ENCODE measurements at places on chromosomes 12 and 14. TPM values are rescaled to one million over a fixed set of nuclear protein-coding genes. Genes with fewer than 3 reads are reported as not detected.

DNA sequence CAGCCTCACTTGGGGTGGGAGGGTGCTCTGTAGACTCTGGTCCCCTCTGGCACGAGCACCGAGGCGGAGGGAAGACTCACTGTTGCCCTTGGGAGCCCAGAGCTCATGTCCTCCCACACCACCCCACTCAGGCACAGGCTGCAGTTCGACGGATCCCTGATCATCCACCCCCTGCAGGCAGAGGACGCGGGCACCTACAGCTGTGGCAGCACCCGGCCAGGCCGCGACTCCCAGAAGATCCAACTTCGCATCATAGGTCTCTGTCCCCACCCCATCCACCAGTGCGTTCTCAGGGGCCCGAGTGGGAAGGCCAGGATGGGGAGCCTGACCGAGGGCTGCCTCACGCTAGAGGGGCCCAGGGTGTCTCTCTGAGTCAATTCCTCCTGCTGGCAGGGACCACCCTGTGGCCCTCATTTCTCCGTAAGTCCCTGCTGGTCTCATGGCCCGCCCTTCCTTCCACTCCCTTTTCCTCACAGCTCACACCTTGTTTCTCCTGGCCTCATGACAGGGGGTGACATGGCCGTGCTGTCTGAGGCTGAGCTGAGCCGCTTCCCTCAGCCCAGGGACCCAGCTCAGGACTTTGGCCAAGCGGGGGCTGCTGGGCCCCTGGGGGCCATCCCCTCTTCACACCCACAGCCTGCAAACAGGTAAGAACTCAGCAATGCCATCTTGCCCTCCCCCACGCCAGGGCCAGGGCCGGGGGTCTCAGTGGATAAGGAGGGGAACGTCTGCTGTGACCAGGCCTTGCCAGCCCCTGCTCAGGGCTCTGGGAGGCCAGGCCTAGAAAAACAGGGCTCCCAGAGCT lies 27.0 kb downstream of the PAPLN start:
- H3K4me3 ChIP-seq: no peak overlapping the region
- no peak overlapping the region for H3K27ac ChIP-seq
- no peaks in the 10 kb centered on the region for H3K27me3 ChIP-seq
- H3K4me1 ChIP-seq: no peaks in the 10 kb centered on the region

GRCh38 chr12:106685381-106685780 lies 89.1 kb upstream of the RIC8B start:
- no peak overlapping the region for H3K27ac ChIP-seq
- no peak for DNase-seq
- no peaks in the 10 kb centered on the region for H3K27me3 ChIP-seq
- no peaks in the 10 kb centered on the region for H3K36me3 ChIP-seq
- no peak overlapping the region for H3K4me3 ChIP-seq

DNA sequence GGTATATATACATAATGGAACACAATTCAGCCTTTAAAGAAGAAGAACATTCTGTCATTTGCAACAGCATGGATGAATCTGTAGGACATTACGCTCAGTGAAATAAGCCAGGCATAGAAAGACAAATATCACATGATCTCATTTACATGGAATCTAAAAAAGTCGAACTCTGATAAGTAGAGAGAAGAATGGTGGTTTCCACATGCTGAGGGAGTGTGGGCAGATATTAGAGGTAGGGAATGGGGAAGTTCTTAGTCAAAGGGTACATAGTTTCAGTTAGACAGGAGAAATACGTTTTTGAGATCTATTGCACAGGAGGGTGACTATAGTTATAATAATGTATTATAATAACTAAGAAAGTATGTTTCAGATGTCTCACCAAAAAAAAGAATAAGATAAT lies 71.4 kb downstream of the ADAMTS20 start:
- no peak overlapping the region for H3K27ac ChIP-seq
- no peaks in the 10 kb centered on the region for H3K4me1 ChIP-seq
- no peaks in the 10 kb centered on the region for H3K27me3 ChIP-seq
- H3K4me3 ChIP-seq: no peak overlapping the region
- H3K36me3 ChIP-seq: no peaks in the 10 kb centered on the region

Gene KCNC2
- 0.09 TPM for total RNA-seq

- no peak for DNase-seq
- no peak overlapping the region for H3K27ac ChIP-seq
- H3K4me3 ChIP-seq: no peak overlapping the region
- no peaks in the 10 kb centered on the region for H3K27me3 ChIP-seq
- no peaks in the 10 kb centered on the region for H3K4me1 ChIP-seq
- no peaks in the 10 kb centered on the region for H3K36me3 ChIP-seq
Observed at GRCh38 chr14:49497725-49498348, 88.3 kb downstream of the RPS29 start.

DNA sequence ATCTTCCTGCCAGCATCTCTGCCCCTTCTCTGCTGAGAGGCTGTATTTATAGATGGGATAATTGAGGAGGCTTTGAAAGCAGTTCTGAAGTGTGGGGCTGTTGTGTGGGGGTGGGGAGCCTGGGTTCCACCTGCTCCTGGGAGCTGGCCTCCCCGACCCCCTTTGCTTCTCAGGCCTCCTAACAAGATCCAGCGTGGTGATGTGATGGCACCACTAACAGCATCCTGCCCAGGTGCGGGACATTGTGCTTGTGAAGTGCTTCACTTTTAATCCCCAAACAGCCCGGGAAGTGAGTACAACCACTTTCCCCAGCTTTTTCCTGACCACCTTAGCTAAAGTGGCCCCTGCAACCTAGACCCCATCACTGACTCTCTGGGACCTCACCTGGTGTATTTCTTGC lies 95.1 kb upstream of the NRXN3 start:
- H3K36me3 ChIP-seq: no peaks in the 10 kb centered on the region
- H3K4me3 ChIP-seq: no peak overlapping the region
- DNase-seq: no peak

- H3K36me3 ChIP-seq: no peaks in the 10 kb centered on the region
- H3K27ac ChIP-seq: no peak overlapping the region
- no peaks in the 10 kb centered on the region for H3K27me3 ChIP-seq
- H3K4me3 ChIP-seq: no peak overlapping the region
Observed at GRCh38 chr12:125203145-125203765, 138.0 kb downstream of the AACS start.

GRCh38 chr12:86948851-86949250 lies 692.7 kb upstream of the MGAT4C start:
- H3K27me3 ChIP-seq: no peaks in the 10 kb centered on the region
- no peak for DNase-seq
- H3K4me3 ChIP-seq: no peak overlapping the region

Gene NTF3
- total RNA-seq: not detected

GRCh38 chr14:34222122-34222521 lies 239.9 kb downstream of the SPTSSA start:
- no peak overlapping the region for H3K4me3 ChIP-seq
- H3K27ac ChIP-seq: no peak overlapping the region
- H3K27me3 ChIP-seq: no peaks in the 10 kb centered on the region
- H3K4me1 ChIP-seq: peaks cover 10% of the 10 kb centered on the region

Gene GLIPR1L1
- not detected for total RNA-seq

DNA sequence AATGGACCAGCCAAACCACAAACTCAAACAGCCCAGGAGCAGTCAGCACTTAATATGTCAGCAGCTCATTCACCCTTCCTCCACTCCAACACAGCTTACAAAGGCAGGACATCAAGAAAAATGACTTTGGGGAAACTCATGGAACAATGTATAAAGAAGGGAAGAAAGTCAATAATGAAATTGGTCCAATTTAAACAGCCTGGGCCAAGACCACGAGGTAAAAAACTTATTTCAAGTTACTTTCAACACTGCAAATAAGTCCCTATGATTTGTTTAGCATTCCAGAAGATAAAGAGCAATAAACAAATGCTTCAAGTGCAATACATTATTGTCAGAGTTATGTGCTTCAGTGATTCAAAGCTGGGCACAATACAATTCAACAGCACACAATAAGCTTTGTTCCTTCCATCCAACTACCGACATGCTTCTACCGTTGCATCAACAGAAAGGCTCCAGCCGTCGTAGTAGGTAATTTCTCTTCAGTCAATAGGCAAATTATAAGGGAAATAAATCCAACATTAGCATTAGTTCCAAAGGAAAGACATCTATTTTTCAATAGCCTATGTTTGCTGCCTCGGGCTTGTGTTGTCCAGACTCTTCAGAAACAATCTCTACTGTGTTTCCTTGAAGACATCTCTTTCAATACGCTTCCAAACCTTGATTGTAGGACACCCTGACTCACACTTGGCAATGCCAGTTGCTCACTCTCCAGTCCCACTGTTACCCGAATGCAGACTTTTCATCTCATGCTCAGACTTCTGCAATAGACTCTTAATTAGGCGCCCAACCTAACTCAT lies 225.7 kb downstream of the NUAK1 start:
- H3K27ac ChIP-seq: no peak overlapping the region
- H3K27me3 ChIP-seq: no peaks in the 10 kb centered on the region
- H3K4me1 ChIP-seq: no peaks in the 10 kb centered on the region
- H3K36me3 ChIP-seq: no peaks in the 10 kb centered on the region

Gene HOXC12
- not detected for total RNA-seq

DNA sequence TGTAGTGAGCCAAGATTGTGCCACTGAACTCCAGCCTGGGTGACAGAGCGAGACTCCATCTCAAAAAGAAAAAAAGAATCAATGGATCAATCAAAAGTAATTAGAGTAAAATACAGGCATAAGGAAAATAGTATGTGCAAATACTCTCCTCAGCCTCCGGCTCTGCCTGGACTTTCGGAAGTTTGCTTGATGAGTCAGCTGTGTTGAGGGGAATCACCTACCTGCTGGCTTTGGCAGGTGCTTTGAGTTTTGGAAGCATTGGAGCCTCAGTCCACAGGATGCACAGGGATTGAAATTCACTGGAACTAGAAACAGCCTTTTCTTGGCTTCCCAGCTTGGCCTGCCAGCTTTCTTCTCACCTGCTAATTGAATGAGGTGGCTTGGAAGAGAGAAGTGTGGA lies 268.2 kb downstream of the PCNX1 start:
- no peaks in the 10 kb centered on the region for H3K36me3 ChIP-seq
- no peak for DNase-seq
- H3K4me1 ChIP-seq: no peaks in the 10 kb centered on the region

GRCh38 chr12:128933039-128933438 lies 79.8 kb downstream of the GLT1D1 start:
- DNase-seq: no peak
- H3K27me3 ChIP-seq: no peaks in the 10 kb centered on the region
- no peaks in the 10 kb centered on the region for H3K36me3 ChIP-seq
- no peak overlapping the region for H3K4me3 ChIP-seq
- no peak overlapping the region for H3K27ac ChIP-seq

Gene KERA
- not detected for total RNA-seq

DNA sequence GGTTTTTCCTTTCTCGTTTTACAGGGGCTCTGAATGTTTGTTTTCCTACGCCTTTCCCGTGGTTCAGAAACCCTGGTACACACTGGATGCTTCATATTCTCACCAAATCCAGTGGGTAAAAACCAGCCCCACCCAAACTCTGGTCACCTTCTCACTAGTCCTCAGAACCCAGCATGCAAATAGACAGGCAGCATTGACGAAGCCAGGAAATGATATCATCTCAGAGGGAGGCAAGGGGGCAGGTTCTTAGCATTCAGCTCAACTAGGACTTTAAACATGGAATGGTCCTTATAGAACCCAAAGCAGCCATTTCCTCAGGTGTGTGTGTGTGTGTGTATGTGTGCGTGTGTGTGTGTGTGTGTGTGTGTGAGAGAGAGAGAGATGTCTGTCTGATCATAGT lies 142.0 kb downstream of the KCNK10 start:
- no peaks in the 10 kb centered on the region for H3K27me3 ChIP-seq
- no peak overlapping the region for H3K27ac ChIP-seq
- no peak for DNase-seq
- H3K4me3 ChIP-seq: no peak overlapping the region
- no peaks in the 10 kb centered on the region for H3K4me1 ChIP-seq

DNA sequence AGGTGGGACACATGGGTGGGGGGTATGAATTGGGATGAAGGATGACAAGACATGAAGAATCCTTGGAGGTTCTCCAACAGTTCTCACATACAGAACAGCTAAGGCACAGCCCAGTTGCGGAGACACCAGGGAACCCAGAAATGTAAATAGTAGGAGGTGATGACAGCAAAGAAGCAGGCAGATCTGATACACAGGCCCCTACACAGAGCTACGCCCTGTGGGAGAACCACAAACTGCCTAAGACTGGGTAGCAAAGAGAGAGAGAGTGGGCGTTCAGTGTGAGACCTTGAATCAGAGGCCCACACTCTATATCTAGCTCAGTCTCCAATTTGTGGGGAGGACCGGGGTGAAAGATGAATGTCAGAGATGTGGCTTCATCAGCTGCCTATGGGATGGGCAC lies 9.5 kb upstream of the NUMB start:
- no peak overlapping the region for H3K27ac ChIP-seq
- no peak for DNase-seq
- no peaks in the 10 kb centered on the region for H3K36me3 ChIP-seq
- no peaks in the 10 kb centered on the region for H3K27me3 ChIP-seq

DNA sequence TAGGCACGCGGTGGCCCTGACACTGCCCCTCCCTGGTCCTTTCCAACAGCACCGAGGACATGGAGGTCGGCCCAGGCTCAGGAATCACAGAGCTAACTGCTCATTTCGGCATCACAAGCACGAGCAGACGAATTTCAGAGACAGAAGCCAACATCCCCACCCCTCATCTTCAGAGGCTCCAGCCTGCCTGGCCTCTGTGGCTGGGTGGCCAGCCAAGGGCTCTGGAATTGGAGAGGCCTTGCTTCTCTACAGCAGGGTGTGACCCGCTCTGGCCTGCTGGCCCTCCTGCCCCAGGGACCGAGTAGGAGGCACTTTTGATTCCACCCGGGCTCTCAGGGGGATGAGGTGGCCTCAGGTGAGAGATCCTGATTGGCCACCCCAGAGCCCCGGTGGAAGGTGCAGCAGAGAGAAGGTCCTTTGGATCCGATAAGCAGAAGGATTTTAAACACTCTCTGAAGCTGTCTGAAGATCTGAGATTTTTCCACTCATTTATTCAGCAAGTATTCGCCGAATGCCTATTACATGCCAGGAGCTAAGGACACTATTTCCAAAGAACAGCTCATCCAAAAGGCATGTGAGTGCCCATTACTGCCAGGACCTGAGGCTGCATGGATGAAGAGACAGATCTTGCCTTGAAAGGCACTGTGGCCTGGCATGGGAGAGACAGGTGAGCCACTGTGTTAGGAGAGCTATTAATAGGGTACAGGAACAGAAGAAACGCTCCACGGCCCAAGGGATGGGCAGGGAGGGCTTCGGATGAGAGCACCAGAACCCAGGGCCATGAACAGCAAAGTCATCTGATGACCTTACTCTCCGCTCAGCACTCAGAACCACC lies 10.2 kb downstream of the BAG5 start:
- no peak overlapping the region for H3K4me3 ChIP-seq
- H3K27ac ChIP-seq: no peak overlapping the region
- H3K27me3 ChIP-seq: no peaks in the 10 kb centered on the region
- peaks cover 3% of the 10 kb centered on the region for H3K4me1 ChIP-seq
- H3K36me3 ChIP-seq: no peaks in the 10 kb centered on the region
- no peak for DNase-seq

GRCh38 chr12:115223322-115223721 lies 539.3 kb upstream of the TBX3 start:
- no peaks in the 10 kb centered on the region for H3K27me3 ChIP-seq
- H3K4me1 ChIP-seq: no peaks in the 10 kb centered on the region
- no peaks in the 10 kb centered on the region for H3K36me3 ChIP-seq
- DNase-seq: no peak
- H3K4me3 ChIP-seq: no peak overlapping the region
